ENCODE measurements at places on chromosomes 2 and 18.
A peak's percentile ranks its signal among the peaks of the same experiment; 100 is the strongest.

DNA sequence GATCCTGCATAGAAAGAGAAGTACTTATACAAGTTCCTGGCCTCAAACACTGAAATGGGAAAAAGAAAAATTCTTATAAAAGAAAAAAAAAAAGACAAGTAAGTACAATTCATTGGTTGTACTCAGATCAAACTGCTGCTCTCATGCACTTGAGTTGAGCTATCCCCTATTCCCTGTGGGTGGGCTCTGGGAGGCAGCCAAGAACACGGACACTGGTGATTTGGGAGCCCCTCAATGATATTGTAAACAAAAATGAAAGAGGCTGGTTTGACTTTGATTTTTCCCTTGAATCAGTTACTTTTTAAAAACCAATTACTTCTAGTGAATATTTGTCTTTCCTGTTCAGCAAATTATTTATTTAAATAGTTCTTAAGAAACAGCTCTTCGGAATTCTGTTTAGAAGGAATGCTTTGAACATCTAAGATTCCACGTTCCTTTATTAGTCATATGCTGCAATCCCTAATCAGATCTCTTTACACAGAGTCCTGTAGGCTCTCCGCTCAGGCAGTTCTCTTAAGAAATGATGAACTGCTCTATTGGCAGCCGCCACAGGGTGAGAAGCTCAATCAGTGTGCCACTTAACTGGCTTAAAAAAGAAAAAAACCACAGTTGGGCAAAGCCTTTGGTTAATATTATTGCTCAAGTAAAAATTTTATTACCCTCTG lies 225.1 kb downstream of the TMEM182 start:
- DNase-seq: no peak

- DNase-seq: peak; percentile 87
Observed at GRCh38 chr2:34998741-34999140, 1356.8 kb upstream of the CRIM1 start.

GRCh38 chr2:108449410-108450130 lies 564 bp downstream of the GCC2 start:
- DNase-seq: peak; percentile 5

DNA sequence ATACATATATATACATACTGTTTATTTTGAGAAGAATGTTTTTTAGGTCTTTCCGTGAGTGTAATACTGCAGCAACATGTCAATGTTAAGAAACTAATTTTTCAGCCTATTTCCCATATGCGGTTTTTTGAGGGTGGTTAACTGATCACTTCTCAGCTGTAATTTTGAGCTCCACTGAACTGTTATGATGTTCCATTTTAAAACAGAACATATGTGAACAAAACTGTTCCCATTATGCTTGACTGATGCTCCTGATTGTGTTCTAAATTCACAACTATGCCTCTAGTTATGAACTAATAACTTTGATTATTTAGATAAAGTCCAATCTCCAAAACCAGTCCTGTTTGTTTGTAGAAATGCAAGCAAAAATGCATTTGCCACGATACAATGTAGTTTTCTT lies 511.2 kb upstream of the FSIP2 start:
- DNase-seq: peak; percentile 68

GRCh38 chr2:36697424-36698066 lies 1.0 kb downstream of the VIT start:
- DNase-seq: no peak

DNA sequence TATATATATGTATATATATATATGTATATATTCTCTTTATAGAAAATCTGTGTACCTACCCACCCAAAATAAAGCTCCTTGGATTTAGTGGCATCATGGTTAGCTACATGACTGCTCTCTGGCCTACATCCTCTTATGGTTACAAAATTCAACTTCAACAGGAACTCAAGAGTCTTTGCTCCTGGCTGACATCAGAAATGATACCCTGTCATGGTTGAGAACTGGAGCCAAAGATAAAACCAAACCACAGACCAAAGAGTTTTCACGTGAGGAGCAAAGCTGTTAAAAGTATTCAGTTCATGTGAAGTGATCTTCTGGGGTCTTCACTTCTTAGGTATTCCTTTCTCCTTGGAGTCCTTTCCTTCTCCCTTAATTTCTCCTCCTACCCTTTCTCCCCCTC lies 476.3 kb downstream of the SOX11 start:
- no peak for DNase-seq

- no peak for DNase-seq
Observed at GRCh38 chr18:3886575-3887322, 436.8 kb downstream of the TGIF1 start.

- DNase-seq: no peak
Observed at GRCh38 chr2:14304326-14304725, 328.2 kb upstream of the LRATD1 start.

DNA sequence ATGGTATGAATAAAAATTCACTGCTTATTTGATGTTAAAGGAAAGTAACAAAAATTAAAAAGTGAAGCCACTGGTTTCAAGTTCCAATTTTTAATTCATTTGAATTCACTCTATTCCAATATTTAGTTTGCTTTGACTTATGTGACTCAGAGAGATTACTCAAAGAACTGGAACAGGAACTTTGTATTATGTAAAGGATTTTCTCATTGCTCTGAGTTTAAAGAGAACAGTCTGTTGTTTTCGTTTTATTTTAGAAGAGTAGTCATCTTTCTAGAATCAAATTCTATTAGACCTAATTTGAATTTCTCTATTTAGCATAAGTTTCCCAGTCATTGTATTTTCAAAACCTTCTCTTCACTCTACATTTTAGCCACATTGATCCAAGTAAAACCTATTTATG lies 300.1 kb upstream of the SLC8A1 start:
- no peak for DNase-seq

Measured in cerebellar cortex (tissue), 1 donor.